G401 (cell line): ENCODE measurements at places on chromosomes 2 and 18.

DNA sequence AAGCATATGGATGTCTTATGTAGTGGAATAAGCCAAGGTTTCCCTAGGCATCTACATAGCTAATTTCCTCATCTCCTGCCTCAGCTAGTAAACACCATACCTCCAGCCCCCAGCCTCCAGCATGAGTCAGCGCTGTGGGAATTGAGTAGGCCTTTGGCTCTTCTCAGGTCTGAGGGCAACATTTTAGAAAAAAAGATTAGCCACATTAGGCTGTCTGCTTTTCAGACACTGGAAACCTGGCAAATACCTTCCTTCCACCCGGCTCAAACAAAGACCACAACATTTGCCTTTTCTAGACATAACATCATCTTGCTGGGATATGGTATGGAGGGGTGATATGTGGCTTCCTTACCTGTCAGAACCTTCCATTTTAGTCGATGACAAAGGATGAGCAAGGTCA, 6.1 kb upstream of the CCDC195 start:
- no peak for DNase-seq

- DNase-seq: no peak
These were observed 3.4 kb downstream of the B4GALT6 start for GRCh38 chr18:31680831-31681568.

DNA sequence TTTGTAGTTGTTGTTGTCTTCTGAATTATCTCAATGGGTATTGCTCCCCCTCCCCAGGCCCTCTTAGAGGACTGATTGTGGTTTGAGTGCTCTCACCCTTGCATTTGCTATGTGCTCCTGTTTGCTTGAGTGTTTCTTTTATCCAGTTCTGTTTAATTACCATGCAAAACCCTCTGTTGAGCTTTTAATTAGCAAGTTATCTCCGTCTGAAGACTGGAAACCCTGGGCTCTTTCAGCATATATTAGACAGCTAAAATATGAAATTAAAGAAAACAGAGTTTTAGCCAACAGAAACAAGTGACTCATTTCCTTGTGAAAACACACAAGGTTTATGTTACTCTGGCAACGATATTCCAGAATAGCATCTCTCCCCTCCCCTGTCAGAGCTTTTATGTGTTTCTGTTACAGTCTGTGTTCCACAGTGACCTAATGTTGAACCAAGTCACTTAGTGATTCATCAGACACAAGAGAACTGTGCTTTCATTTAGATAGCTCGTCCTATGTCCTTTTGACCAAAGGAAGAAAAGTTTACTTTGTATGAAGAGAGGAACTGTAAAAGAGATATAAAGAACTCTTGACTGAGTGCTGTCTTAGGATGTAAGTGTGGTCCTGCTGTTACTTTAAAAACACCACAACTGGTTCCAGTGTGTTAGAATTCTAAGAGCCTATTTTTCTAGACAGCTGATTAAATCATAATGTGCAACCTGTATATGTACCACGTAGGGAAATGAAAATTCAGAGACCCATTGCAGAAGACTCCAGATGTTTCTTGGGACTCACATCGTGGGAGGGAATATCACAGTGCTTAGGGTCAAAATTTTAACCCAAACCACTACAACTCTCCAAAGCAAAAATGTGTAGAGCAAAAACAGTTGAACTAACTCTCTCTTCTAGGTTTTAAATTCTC, 172.8 kb upstream of the RBMS1 start:
- peak; percentile 4 for DNase-seq

DNA sequence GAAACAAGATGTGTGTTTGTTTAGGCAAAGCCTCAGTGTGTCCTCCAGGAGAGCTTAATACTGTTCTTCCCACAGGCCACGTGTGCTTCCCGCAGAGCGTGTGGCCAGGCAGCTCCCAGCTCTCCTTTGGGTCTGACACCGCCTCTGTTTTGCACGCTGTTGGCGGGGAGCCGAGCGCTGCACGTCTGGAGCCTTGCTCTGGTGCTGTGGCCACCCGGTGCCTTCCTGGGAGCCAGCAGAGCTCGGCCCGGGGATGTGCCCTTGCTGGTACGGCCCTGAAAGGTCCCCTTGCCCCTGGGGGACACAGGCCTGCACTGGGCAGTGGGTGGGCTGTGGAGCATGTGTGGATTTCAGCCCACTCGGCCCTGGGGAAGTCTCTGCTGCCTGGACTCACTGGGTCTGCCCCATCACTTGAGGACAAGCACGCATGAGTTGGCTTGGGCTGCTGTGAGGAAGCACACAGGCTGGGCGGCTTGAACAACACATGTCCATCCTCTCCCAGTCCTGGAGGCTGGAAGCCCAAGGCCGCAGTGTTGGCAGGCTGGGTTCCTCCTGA, 160.7 kb upstream of the HDAC4 start:
- no peak for DNase-seq

GRCh38 chr2:88686320-88686719, 5.2 kb upstream of the RPIA start:
- DNase-seq: no peak

GRCh38 chr2:168200930-168201583, 46.3 kb downstream of the STK39 start:
- DNase-seq: no peak

GRCh38 chr18:8974279-8974678, 128.2 kb upstream of the NDUFV2 start:
- no peak for DNase-seq

GRCh38 chr18:24987303-24988252, 364.4 kb downstream of the ZNF521 start:
- DNase-seq: no peak

DNA sequence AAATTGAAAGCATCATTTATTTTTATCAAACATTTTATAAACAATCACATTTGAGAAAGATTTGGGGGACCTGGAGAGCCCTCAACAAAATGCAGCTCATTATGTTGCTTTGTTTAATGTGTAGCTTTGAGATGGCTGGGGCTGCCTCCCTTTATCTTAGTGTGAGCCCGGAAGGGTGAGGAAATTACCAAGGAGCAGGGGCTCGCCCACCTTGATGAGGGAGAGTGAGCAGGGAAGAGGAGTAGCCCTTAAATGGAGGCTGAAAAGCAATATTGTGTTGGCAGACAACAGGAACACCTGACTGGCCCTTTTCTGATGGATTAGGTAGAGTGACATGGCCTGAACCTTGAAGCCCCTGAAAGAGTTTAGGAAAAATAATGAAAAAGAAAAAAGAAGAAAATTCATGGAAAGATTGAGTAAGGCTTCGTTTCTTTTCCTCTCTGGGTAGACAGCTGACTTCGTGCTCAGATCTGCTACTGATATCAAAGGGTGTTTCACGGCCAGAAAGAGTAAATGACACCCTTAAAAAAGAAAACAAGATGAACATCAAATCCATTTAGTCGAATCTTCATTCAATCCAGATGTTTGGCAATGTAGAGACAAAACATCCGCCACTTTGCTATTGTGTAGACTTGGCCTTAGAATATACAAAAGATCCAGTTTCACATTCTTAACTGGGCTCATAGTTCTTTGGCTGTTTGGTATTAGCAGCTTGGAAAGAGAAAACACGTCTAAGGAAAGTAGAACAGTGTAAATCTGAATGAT, 206.5 kb upstream of the TCF4 start:
- DNase-seq: no peak

- DNase-seq: no peak
These were observed 507.5 kb upstream of the FSHR start for GRCh38 chr2:49661809-49662208.

- DNase-seq: no peak
These were observed 79.1 kb upstream of the DNMT3A start for GRCh38 chr2:25420820-25421237.

GRCh38 chr2:194750926-194751325, 906.1 kb upstream of the SLC39A10 start:
- DNase-seq: no peak

GRCh38 chr18:79931475-79931874, 20.0 kb downstream of the SLC66A2 start:
- DNase-seq: no peak

DNA sequence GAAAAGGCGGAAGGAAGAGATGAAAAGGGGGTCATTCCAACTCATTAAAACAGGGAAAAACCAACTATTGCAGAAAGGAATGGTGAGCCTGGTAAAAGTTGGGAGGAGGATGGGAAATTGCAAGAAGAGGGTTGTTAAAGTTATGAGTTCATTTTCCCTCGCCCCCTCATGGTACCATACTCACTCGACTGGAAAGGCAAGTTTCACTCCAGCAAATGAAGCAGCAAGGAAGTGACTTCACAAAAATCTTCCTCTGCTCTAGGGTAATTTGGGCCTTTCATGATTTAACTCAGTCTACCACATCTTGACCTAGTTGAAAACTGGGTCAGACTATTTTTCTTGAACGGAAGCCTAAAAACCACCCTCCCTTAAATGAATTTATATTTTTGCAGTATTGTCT, 22.8 kb upstream of the DAW1 start:
- DNase-seq: no peak

DNA sequence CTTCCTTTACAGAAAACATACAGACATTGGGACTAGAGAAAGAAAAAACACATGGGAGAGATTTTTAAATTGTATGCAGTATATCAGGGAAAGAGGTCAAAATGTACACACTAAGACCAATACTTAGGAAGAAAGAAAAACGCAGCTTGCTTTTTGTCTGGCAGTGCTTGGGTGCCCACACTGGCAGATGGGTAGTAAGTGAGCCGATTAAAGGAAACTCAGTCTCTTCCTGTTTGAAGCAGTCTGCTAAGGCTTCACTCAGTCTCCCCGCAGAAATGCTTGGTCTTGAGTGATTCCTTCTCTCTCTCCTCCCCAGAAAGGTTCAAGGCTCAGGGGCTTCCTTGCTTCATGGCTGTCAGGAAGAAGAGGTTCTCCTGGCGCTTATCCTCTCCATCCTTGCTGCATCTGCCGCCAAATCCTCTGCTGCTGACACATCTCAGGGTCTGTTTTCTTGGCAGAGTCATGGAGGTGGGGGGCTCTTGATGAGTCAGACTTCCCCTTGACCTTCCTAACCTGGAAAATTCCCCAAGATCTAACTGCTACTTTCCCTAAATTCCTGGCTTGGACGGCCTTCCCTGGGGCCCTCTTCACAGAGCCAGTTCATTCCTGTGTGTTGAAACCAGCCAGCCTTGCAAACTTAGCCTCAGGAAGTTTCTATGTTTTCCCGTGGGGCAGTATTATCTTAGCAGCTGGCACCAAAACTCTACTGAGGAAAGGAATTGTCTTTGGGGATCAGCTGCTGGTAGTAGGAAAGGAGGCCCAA, 10.5 kb upstream of the TMSB10 start:
- DNase-seq: no peak

GRCh38 chr18:78876868-78877267, 102.8 kb upstream of the SALL3 start:
- DNase-seq: no peak

GRCh38 chr18:63237881-63238692, 81.5 kb downstream of the BCL2 start:
- peak; percentile 65 for DNase-seq

DNA sequence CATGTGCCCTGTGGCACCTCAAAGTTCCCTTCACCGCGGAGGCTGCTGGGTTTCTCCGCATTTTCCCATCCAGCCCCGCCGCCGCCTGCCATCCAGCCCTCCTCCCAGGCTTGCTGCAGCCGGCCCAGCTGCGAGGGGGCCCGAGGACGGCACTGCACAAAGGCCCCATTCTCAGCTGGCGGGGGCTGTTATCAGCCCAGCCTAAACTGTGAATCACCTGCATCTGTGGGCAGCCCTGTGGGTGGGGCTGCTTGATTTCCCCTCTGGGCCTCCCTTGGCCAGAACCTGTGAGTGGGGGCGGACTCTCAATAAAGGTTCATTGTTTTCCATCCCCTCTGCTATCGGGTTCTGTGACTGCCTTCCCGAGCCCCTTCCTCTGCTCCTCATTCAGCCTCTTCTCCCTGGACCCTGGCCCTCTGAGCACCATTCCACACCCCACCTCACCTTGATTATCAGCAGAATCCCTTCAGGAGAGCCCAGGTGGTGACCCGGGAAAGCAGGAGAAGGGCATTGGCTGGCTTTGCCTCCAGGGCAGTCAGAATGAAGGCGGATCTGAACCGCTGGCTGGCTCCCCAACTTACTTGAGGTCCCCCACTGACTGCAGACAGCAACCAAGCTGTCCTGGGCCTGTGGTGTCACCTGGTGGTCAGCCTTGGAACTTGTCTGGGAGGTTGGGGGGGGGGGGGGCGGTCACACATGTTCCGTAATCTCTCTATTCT, 204.5 kb downstream of the ZFP36L2 start:
- DNase-seq: no peak

GRCh38 chr2:117128461-117128860, 686.0 kb upstream of the DDX18 start:
- DNase-seq: no peak

DNA sequence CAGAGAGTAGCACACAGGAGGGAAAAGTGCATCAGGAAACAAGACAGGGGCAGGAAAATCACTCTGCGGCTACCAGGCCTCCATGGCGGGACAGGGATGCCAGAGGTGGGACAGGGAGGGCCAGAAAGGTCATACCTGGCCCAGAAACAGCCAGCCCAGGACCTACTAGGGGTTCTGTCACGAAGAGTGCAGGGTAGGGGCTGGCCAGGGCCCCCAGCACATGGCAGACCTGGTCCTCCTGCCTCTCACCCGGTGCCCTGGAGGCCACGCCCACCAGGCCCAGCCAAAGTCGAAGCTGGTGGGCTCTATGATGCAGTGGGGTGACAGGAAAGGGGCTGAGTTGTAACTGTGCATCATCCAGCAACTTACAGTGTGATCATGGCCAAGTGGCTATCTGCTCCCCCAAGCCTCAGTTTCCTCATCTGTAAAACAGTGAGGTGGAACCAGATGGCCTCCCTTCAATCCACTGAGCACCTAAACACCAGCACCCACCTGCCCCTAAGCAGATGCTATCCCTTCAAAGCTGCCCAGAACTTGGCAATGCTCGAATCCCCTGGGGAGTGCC, 10.6 kb downstream of the CYP26B1 start:
- no peak for DNase-seq

DNA sequence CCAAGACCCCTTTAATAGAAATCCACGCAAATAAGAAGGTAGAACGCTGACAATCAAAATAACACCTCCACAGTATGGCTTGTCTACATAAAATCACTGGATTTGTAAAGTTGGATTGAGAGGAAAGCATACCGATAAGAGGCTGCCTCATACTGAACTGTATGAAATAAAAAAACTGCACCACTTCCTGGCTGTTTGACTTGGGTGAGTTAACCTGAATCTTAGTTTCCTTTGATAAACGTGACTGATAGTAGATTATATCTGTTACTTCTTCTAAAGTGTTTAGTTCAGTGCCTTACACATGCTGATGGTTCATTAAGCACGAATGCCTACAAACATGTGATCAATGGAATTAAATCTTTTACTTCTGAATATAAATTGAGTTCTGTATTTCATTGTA, 140.4 kb upstream of the RNF152 start:
- DNase-seq: no peak

DNA sequence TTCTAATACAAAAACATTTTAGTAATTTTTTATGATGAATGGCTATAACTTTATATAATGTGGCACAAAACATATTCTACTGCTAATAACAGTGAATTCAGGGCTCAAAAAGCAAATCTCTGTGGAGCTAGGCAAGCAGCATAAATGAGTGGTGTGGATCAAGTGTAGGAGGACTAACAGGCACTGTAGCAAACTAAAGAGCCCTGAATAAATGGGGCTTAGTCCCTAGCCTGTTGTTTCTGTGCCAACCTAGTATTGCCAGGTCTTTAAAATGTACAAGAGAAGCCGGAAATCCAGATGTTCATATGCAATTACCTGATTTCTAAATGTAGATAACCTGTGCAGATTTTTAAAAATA, 18.5 kb downstream of the REL start:
- DNase-seq: no peak
